Skeletal muscle tissue (tissue), 5 donors: ENCODE measurements at places on chromosomes 5 and 9. TPM values are rescaled to one million over a fixed set of nuclear protein-coding genes. Genes with fewer than 3 reads are reported as not detected.

Gene PCDHGC4
- total RNA-seq: 3.7 TPM

Gene AJM1
- 0.52 TPM for total RNA-seq

Gene NR5A1
- total RNA-seq: not detected

Gene FGD3
- total RNA-seq: 4.2 TPM

Gene NOXA1
- total RNA-seq: 0.52 TPM

Gene CCIN
- 1.0 TPM for total RNA-seq

Gene MATR3
- 169 TPM for total RNA-seq

Gene PLAC8L1
- not detected for total RNA-seq

Gene BAAT
- total RNA-seq: 0.52 TPM

Gene MYORG
- 4.2 TPM for total RNA-seq

Gene RAPGEF1
- total RNA-seq: 19.8 TPM

Gene ANKRD31
- under 0.01 TPM for total RNA-seq

Gene SAXO1
- total RNA-seq: not detected

Gene TEK
- total RNA-seq: 23.0 TPM
